ENCODE measurements at places on chromosomes 7 and 10.

DNA sequence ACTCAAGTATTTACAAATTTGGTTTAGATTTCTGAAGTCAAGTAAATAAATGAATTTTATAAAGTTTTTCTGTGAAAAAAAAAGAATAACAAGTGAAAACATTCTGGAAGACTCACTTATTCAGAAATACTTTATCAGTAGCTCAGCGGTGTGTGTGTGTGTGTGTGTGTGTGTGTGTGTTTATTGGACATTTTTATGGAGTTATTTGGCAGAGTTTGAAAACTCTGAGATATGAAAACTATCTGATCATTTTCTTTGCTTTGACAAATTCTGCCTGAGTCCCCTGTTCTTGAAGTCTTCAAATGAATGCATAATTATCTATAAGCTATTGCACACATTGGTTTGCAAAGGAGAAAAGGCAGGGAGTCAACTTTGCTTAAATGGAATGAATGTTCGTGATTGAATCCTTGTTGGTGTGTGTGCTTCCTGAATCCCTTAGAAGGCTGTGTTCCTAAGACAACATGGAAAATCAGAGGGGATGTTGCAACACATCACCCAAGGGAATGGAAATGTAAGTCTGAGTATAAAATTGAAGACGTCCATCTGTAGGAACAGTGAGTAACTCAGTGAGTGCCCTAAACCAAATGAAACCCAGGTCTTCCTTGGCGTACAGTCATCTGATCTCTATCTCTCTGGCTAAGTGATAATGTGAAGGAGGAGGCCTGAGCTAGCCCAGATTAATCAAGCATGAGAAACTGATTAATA, 160.9 kb downstream of the REEP3 start:
- no peak for DNase-seq

DNA sequence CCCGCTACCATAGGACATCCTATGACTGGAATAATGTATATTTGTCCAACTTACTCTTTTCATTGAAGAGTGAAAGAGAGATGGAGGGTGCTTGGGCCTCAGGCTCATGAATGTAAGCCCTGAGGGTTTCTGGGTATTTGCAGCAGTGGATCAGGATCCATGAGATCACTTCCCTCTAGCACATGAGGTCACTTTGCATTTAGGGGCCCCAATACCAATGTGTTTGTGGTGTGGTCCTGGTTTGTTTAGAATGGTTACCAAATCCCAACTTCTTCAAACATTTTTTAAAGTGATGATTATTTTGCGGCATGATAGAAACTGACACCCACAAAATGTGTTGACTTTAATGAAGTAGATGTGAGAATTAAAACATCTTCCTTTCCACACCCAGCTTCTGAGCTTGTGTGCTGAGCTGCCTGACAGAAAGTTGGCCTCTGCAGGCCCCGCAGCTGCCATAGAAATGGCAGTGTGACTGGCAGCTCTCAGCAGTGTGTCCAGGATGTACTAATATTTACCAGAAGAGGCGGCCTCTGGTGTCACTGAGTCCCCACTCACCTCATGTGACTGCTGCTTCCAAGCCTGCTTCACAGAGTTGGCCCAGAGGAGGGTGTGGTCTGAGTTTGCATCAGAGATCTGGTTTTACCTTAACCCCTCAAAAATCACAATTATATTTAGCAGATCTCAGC, 447.6 kb upstream of the NPVF start:
- DNase-seq, result peak; percentile 8

GRCh38 chr10:100516847-100517246, 2.8 kb downstream of the SEC31B start:
- DNase-seq, result no peak

DNA sequence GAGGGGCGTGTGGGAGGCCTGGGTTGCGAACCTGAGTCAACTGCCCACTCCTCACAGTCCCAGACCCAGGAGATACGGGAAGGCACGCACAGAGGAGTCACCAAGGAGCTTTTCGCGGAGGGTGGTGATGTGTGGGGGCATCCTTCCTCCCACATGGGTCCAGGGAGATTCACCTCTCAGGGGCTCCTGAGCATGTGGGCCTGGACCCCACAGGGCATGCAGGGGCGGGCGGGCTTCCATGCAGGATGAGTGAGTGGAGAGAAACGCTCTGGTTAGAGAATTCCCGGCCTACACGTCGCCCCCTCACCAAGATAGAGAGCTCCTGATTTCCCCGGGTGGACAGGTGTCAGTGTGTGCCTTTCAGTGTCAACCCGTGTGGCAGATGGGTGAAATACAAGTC, 641.7 kb upstream of the FZD8 start:
- DNase-seq, result no peak

- DNase-seq, result no peak
These were observed 41.7 kb downstream of the ZNF25 start for GRCh38 chr10:37934791-37935190.

DNA sequence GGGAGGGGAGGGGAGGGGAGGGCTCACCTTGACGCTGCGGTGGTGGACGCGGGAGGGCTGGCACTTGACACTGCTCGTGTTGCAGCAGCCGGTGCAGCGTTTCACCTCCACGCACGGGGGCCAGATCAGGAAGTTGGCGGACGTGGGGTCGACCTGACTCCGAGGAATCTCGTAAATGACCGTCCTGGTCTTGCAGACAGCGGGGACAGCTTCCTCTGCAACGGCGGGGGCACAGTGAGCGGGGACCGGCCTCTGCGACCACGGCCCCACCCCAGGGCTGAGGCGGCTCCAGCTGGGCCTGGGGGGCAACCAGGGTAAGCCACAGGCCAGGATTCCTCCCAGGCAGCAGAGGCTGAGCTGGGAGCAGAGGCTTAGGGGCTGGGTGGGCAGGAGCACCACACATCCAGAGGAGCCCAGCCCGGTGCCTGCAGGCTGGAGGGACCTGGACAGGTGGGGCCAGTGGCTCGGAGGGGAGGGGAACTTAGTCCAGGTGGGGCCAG, 8.8 kb downstream of the PDGFA start:
- no peak for DNase-seq

DNA sequence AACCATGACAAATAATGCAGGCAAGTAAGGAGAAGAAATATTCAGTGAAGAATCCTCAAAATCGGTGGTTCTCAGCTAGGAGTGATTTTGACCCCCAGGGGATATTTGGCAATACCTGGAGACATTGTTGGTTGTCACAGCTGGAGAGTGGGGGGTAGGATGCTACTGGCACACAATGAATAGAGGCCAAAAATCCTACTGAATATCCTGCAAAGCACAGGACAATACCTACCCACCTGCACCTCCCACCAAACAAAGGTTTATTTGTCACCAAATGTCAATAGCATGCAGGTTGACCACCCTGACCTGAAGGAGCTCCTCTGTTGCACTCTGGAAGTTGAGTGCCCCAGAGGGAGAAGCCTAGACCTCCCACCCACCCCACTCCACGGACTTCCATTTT, 1028.6 kb downstream of the CNTNAP2 start:
- peak; percentile 80 for DNase-seq

- DNase-seq, result no peak
These were observed 1227.8 kb upstream of the SORCS1 start for GRCh38 chr10:108392286-108392685.

- peak; percentile 8 for DNase-seq
These were observed 160.0 kb downstream of the SLIT1 start for GRCh38 chr10:97025613-97026242.

DNA sequence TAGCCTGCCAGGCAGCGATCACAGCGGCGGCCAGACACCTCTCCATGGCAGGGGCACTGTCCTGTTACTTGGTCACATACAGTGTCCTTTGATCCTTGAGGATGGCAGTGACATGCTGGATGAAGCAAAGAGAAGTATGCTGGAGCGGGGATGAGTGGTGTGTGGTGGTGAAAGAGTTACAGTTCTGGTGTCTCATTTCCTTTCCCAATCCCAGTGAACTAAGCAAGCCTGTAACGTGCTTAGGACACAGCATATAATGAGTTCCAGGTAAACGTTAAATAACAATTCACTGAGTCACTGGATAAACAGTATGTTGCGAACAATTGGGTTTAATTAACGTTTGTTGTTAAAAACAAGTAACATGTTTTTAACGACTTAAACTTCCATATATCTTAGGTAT, 63.5 kb upstream of the LAMB1 start:
- no peak for DNase-seq

GRCh38 chr7:116087291-116087690, 56.7 kb upstream of the TFEC start:
- DNase-seq, result no peak

GRCh38 chr7:80403686-80404241, 108.1 kb downstream of the GNAT3 start:
- no peak for DNase-seq

DNA sequence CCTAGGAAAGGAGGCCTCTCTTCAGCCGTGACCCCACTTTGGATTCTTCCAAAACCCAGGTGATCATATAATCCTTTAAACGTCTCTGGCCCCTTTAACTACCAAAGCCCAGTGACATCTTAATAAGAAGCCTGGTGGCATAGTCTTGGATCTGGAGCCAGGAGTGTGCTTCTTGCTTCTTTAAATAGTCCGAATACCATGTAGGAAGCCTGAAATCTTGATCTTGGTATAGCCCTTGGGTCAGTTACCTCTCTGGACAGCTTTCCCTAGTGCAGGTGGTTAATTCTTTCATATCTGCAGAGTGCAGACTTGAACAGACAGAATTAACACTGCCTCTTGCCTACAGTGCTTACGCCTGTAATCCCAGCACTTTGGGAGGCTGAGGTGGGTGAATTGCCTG, 138.6 kb upstream of the EFCAB10 start:
- DNase-seq, result no peak

- DNase-seq, result no peak
These were observed 24.3 kb upstream of the PDE1C start for GRCh38 chr7:32094516-32094915.

- DNase-seq, result no peak
These were observed 119.7 kb upstream of the KMT2E start for GRCh38 chr7:104894314-104894713.

- DNase-seq, result no peak
These were observed 137.5 kb downstream of the ZNF365 start for GRCh38 chr10:62511656-62512055.

DNA sequence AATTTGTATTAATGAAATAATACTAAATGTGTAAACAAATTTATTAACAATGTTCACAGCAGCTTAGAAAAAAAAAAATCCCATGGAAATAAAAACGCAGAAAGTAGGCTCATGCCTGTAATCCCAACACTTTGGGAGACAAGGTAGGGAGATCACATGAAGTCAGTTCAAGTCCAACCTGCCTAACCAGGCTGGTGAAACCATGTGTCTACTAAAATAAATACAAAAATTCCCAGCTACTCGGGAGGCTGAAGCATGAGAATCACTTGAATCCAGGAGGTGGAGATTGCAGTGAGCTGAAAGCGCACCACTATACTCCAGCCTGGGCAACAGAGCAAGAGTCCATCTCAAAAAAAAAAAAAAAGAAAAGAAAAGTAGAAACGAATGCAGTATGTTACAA, 36.2 kb downstream of the LARP4B start:
- no peak for DNase-seq

- DNase-seq, result no peak
These were observed 133.7 kb downstream of the FOXP2 start for GRCh38 chr7:114548081-114548980.

DNA sequence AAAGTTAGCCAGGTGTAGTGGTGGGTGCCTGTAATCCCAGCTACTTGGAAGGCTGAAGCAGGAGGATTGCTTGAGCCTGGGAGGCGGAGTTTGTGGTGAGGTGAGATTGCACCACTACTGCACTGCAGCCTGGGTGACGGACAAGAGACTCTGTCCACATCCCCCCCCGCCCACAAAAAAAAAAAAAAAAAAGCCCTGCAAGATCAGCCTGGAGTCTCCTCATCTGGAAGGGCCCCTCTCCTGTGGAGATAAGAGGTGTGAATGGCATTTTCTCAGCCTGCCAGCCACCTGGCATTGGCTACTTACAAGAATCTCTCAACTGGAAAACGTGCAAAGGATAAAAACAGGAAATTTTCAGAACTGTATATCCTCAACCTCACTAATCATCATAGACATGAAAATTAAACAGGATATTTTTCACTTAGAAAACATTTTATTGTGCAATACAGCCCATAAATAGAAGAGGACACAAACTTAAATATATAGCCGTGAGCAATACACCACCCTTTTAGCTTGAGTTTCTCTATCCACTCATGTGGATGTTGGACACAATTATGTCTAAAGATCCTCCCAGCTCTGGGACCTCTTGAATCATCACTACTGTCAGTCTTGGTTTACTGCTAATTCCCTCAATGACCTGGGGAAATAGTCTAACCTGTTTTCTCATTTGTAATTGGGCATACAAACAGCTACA, 11.3 kb upstream of the TSPAN15 start:
- no peak for DNase-seq

- no peak for DNase-seq
These were observed 84.2 kb downstream of the PAXIP1 start for GRCh38 chr7:154918741-154919140.

- no peak for DNase-seq
These were observed 752 bp upstream of the CAMK2G start for GRCh38 chr10:73875139-73875475.

DNA sequence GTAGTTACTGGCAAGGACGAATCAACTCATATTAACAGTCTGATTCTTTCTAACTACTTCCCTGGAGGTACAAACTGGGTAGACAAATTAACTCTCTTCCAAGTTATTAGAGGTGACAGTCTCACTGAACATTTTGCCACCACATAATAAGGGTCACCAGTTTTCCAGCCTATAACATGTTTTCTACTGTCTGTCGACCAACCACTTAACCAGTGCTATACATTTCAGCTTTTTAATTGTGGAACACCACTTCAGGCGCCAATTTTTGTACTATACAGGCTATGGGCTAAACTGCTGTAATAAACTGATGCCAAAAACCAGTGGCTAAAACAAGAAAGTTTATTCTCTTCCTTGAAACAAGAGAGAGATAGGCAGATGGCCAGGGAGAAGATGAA, 13.3 kb downstream of the ZNF438 start:
- DNase-seq, result no peak

- DNase-seq, result no peak
These were observed 96.8 kb upstream of the SAMD8 start for GRCh38 chr10:75014516-75015230.

DNA sequence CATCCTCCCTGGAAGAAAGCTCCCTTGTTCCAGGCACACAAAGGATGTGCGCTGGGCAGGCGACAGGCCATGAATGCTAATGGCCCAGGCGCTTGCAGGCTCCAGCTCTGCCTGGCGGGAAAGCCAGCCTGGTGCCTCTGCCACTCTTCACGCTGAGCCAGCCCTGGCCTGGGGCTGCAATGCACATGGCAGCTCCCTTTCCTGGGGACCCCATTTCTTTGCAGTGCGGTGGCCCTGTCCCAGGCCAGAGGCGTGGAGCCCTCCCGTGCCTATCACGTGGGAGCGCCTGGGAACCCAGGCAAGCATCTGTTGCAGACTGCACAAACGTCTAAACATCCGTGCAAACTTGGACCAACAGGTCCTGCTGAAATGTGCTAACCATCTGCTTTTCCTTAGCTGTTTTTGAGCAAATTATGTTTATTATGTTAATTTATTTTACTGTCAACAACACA, 152.1 kb upstream of the LYZL2 start:
- no peak for DNase-seq

- no peak for DNase-seq
These were observed 263.3 kb downstream of the PTEN start for GRCh38 chr10:88126699-88127098.

Measured in NCI-H2081 (cell line).